ENCODE measurements at places on chromosomes 5 and 9.
A peak's percentile ranks its signal among the peaks of the same experiment; 100 is the strongest.

DNA sequence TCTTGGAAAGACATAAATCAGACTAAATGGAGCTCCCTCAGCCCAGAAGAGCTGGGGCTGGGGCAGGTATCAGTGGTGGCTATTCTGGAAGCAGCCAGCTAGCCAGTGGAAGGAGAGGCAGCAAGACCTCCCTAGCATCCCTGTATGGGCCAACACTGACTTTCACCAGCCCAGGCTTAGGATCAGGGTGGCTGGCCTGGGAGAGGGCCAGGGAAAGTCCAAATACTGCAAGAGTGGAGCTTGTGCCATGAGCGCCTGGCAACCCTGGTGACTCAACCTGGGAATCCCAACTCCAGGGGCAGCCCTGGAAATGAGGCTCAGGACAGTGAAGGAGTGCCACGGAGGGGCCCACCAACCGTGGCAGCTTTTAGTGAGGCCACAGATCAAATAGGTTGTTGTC lies 7.6 kb upstream of the IRF1 start:
- DNase-seq: peak; percentile 65

DNA sequence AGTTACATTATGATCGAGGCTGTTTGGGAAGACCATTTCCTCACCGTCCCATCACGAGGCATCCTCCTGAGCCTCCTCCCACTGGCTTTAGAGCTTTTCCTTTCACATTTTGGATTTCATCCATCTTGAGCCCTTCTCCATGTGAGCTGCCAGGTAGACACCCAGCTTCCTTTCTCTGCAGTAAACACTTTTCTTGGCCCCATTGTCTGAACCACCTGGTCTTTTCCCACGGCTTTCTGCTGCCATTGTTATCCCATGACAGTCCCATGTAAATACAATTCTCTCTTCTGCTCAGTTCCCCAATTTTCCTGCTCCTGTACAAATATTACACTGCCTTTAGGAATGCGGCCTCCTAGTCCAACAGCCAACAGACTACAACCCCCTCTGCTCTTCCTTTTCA lies 24.1 kb downstream of the UBE2QL1 start:
- DNase-seq: no peak

DNA sequence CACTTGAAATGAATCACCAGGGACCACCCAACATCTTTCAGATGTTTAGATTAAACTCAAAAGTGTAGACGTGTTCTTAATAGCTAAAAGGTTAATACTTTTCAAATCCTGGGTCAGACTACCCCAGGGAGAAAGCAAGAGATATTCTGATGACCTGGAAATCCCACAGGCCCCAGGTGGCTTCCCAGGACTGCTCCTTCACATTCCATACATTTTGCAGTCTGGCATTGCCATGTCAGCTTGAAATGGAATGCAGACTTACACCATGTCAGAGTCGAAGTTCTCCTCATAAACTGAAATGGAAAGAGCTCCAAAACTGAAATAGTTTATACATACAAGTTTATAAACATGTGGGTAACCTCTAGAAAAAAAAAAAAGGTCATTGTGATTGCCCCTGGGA lies 61.5 kb downstream of the TMEM167A start:
- no peak for DNase-seq

DNA sequence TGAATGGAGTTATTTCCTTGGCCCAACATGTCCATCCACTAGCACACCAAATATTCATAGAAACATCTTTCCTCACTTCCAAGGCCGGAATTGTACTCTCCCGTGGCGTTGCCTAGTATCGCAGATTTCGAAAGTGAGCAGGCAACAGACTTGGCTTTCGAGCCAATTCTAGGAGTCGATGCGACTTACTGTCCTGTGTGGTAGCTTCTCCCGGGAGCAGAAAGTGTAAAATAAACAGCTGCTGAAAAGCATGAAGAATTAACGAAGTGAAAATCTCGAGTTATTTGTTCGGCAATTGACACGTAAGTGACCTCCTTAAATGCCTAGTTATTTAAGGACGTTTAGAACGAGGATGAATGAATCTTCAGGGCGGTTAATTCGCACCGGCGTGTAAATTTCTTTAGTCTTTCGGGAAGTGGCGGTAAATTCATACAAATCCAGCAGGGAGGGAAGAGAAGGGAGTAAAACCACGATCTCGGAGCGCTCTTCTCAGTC lies 449 bp upstream of the PCSK5 start:
- DNase-seq: no peak

DNA sequence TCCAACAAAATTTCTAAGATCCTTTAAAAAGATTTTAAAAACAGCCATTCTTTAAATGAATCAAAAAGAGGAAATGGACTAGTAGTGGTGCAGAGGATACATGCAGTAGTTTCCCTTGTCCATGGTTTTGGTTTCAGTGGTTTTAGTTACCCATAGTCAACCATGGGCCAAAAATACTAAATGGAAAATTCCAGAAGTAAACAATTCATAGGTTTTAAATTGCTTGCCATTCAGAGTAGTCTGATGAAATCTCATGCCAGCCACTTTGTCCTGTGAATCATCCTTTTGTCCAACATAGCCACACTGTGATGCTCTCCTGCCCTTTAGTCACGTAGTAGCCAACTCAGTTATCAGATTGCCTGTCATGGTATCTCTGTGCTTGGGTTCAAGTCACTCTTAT lies 286.1 kb downstream of the ANXA1 start:
- DNase-seq: no peak

DNA sequence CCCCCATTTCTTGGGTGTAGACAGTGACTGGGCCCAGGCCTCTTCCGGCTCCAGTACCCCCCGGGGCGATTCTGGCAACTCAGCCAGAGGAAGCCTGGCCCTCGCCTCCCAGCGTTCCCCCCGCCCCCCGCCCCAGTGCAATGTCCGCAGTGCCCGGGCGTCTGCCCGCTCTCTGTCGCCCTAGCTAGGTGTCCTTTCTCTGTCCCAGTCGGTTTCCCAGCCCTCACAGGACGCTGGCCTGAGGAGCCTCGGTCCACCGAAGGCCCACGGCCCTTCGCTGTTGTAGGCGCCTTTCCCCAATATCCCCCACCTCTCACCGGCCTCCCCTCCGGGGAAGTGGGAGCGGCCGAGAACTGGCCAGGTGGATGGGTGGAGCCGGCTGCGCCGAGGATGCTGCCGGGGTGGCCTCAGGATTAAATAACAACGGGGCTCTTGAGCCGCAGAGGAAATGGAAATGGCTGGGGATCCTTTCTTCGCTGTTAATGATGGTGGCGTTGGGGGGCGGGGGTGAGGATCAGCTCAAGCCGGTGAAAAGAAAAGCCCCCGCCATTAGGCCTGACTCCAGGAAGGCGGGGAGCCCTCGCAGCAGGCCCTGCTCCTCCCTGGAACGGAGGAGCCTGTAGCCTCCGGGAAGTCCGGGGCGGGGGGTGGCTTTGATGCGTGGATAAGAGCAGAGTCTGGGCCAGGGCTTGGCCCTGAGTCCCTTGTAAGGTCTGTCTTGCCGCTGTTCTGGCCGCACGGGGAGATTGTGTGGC lies 1.1 kb upstream of the SPRY4 start:
- no peak for DNase-seq

GRCh38 chr9:112111461-112111860 lies 63.6 kb downstream of the SUSD1 start:
- no peak for DNase-seq

DNA sequence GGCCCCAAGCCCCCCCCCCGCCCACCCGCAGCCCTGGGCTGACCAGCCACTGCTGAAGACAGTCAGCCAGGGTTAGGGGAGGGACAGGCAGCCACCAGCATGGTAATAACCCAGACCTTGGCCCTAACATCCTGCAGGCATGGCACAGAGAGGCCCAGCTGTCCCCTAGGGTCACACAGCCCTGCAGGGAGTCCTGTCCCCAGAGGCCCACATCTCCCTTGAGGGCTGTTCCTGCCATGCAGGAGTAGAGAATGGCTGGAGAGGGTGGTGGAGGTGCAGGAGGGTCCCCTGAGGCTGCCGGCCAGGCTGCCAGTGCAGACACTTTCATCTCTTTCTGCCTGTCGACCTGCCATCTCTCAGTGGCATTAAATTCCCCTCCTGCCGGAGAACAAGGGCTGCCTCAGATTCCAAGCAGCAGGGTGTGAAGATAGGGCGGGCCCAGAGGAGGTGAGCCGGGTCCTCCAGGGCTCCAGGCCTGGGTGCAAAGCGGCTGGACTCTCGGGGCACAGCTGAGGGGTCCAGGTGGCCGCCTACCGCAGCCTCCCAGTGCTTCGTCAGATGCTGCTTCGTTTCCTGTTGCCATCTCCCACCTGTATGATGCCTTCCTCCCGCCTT lies 40.0 kb downstream of the CXXC5 start:
- no peak for DNase-seq

DNA sequence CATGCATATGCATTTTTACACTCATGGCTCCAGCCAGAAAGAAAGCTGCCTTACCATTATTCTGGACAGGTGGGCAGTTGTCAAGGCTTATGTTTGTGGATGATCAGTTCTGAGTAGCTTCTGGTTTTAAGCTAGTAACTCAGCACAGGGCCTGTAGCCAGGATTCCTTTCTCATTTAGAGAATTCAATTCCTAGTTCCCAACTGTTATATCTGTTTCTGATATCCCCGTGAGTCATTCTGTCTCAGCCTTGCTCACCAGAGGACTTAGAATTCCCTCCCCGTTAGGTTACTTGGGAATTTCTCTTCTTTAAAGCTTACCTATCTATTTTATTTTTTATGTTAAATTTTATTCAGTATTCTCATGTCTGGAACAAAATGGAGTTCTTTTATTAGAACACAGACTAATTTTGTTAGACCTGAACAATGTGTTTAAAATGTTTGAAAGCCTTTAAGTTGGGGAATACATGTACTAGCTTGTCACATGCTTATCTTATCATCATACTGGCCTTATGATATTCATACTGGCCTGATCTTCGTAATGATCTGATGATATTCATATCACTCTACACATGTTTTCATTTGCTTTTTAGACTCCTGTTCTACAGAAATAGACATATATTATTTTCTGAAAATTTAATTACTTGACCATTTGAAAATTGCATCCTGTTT lies 47.1 kb downstream of the CAST start:
- DNase-seq: no peak

- DNase-seq: no peak
Measured at GRCh38 chr5:136276946-136277345, 84.0 kb upstream of the SMIM32 start.

GRCh38 chr5:170377027-170377426 lies 12.1 kb downstream of the KCNMB1 start:
- DNase-seq: no peak

Measured in CD4-positive, alpha-beta T cell treated with Interferon gamma for 1 hour (primary cell).